Central memory CD8-positive, alpha-beta T cell (primary cell): ENCODE measurements at places on chromosomes 11 and 22.
A peak's percentile ranks its signal among the peaks of the same experiment; 100 is the strongest.

DNA sequence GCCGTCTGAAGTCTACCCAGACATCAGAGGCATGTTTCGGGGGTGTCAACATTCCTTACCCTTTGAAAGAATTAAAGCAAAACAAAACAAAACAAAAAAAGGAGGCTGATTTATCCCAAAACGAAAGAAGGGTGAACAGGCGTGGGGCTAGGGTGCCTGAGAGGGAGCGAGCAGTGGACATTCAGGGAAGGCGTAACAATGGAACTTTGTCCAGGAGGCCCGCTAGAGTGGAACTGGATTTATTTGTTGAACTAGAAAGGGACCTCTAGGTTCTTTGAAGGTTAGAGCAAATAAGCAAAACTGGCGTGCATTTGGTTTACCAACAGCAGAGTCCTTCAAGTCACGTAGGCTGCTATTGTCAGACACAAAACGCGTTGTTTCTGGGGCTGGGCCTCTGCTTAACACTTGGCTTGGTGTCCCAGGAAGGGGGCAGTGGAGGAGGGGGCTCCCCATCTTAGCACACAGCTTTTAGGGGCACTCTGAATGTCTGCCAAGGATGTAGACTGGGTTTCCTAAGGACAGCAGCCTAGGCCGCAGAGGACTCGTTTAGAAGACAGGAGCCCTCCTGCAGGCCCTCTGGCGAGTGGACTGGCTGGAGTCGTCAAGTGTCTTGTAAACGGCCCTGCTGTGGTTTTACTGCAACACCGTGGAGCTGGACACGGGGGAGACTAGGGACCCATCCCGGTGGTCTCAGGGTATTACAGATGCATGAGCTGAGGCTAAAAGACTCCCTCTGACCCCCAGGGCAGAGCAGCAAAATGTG, 203.7 kb upstream of the SORL1-AS1 start:
- peaks cover 2% of the 10 kb centered on the region for H3K36me3 ChIP-seq
- H3K4me3 ChIP-seq: peak overlapping the region; percentile 71
- peak overlapping the region; percentile 64 for H3K27ac ChIP-seq
- peaks cover 22% of the 10 kb centered on the region for H3K4me1 ChIP-seq
- H3K27me3 ChIP-seq: no peaks in the 10 kb centered on the region

DNA sequence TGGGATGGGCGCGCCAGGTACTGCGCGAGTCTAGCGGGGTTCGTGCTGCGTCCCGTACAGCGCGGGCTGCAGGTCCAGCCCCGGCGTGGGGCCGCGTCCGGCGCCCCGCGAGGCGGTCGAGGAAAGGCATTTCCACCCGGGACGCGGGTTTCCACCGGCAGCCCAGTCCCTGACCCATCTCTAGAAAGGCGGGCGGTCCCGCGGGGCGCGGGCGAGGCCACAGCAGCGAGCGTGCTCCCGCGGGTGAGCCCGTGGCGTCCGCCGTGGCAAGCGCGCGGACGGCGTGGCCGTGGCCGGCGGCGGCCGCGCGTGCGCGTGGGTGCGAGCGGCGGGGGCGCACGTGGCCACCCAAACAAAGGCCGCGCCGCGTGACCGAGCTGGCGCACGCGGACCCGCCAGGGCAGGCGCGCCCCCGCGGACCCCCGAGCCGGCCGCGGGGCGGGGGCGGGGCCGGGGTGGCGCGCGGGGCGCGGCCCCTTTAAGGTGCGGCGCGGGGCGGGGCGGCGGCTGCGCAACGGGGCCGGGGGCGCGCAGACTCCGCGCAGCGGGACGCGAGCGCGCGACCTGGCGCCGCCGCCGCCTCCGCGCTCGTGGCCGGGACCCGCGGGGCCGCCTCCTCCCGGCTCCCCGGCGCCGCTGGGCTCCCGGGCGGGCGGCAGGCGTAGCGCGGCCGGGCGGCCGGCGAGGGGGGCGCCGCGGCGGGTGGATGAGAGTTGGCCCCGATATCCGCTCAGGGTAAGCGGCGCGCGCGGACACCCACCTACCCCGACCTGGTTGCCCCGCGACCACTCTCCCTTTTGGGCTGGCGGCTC, 39.3 kb upstream of the CELSR1 start:
- peaks cover 52% of the 10 kb centered on the region for H3K4me1 ChIP-seq
- H3K4me3 ChIP-seq: peak overlapping the region; percentile 80
- peak; percentile 43 for DNase-seq
- peaks cover 9% of the 10 kb centered on the region for H3K36me3 ChIP-seq
- peak overlapping the region; percentile 71 for H3K27ac ChIP-seq
- H3K27me3 ChIP-seq: no peaks in the 10 kb centered on the region

GRCh38 chr11:132347156-132348090, 977.0 kb downstream of the NTM start:
- DNase-seq: no peak
- H3K27me3 ChIP-seq: no peaks in the 10 kb centered on the region
- H3K36me3 ChIP-seq: peaks cover 3% of the 10 kb centered on the region

DNA sequence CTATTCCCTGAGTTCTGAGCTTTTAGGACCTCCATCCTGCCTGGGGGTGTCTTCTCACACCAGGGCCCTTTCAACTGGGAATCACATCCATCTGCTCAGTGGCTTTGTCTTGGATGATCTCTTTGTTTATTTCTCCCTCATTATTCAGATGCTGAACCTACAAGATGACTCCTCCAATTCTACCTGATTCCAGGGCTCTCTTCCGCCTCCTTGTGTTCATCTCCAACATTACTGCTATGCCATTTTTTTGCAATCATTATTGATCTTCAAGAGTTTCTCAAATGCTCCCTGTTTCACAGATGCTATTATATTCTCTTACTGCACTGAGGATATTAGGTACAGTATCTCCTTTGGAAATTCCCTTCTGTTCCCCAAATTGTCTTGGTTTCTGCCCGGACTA, 307.7 kb downstream of the SHANK2 start:
- peaks cover 10% of the 10 kb centered on the region for H3K27me3 ChIP-seq
- no peaks in the 10 kb centered on the region for H3K36me3 ChIP-seq
- H3K27ac ChIP-seq: no peak overlapping the region
- DNase-seq: no peak
- no peaks in the 10 kb centered on the region for H3K4me1 ChIP-seq

- H3K27me3 ChIP-seq: no peaks in the 10 kb centered on the region
- H3K36me3 ChIP-seq: peaks cover 7% of the 10 kb centered on the region
- no peak overlapping the region for H3K27ac ChIP-seq
- peaks cover 17% of the 10 kb centered on the region for H3K4me1 ChIP-seq
- H3K4me3 ChIP-seq: no peak overlapping the region
Measured at GRCh38 chr22:25166266-25167040, 33.2 kb upstream of the CRYBB3 start.

GRCh38 chr22:24435861-24436371, 8.5 kb downstream of the ADORA2A start:
- DNase-seq: no peak
- peak overlapping the region; percentile 93 for H3K27ac ChIP-seq
- no peaks in the 10 kb centered on the region for H3K27me3 ChIP-seq

DNA sequence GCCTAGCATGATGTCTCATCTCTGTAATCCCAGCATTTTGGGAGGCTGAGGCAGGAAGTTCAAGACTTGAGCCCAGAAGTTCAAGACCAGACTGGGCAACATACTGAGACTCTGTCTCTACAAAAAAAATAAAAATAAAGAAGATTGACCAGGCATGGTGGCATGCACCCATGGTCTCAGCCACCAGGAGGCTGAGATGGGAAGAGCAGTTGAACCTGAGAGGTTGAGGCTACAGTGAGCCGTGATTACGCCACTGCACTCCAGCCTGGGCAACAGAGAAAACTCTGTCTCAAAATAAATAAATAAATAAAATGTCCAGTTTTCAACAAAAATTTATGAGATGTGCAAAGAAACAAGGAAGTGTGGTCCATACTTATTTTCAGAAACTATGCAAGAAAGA, 28.3 kb downstream of the EFCAB6 start:
- no peak overlapping the region for H3K27ac ChIP-seq
- no peak overlapping the region for H3K4me3 ChIP-seq
- DNase-seq: no peak
- H3K27me3 ChIP-seq: peaks cover 31% of the 10 kb centered on the region

DNA sequence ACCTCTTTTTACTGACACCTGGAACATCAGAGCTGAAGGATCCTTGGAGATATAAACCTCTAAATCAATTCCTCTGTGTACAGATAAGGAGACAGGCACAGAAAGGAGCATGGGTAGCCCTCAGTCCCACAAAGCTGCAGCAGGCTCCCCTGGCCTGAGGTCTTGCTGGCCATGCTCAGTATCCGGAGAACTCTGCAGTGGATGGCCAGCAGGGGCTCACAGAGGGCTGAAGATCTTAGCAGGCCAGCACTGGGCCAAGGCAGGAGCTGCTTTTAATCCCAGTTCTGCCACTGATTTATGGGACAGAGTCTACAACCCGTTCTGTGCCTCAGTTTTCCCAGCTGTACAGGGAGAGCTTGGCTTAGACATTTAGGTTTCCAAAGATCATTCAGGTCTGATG, 52.6 kb upstream of the LRRC32 start:
- H3K27me3 ChIP-seq: peaks cover 39% of the 10 kb centered on the region
- H3K4me3 ChIP-seq: no peak overlapping the region
- no peak overlapping the region for H3K27ac ChIP-seq
- H3K36me3 ChIP-seq: no peaks in the 10 kb centered on the region

GRCh38 chr11:60592601-60593000, 77.4 kb downstream of the MS4A13 start:
- peaks cover 7% of the 10 kb centered on the region for H3K27me3 ChIP-seq
- no peak overlapping the region for H3K4me3 ChIP-seq
- DNase-seq: no peak

DNA sequence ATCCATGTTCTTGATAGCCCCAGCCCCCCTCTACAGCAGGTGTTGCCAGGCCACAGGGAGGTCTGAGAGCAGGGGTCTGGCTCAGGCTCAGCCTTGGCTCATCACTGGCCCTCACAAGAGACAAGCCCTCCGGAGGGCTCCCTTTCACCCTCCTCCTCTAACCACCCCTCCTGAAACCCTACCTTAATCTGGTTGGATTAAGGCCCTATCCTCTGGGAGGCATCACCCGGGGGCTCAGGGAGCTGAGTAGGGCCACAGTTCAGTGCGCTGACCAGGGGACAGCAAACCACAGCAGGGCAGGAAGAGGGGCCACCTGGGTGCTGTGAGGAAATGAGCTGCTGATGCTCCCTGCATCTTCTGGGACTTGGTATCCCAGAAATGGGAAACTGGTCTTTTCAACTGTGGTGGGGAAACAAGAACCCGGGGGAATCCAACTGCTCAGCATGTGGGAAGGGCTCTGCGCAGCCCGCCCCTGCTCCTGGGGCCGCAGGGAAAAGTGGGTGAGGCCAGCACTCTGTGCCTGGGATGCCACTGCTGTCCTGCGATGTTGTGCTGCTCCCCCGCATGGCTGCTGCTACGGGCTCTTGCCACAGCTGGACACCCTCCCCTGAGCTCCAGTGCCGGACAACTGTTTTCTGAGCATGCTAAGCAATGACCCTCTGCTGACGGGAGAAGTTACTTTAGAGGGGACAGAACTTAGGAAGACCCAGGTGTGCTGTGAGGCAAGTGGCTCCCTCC, 17.5 kb downstream of the ADORA2A start:
- no peak overlapping the region for H3K4me3 ChIP-seq
- no peak for DNase-seq
- H3K27me3 ChIP-seq: no peaks in the 10 kb centered on the region
- no peak overlapping the region for H3K27ac ChIP-seq
- H3K4me1 ChIP-seq: peaks cover 19% of the 10 kb centered on the region

DNA sequence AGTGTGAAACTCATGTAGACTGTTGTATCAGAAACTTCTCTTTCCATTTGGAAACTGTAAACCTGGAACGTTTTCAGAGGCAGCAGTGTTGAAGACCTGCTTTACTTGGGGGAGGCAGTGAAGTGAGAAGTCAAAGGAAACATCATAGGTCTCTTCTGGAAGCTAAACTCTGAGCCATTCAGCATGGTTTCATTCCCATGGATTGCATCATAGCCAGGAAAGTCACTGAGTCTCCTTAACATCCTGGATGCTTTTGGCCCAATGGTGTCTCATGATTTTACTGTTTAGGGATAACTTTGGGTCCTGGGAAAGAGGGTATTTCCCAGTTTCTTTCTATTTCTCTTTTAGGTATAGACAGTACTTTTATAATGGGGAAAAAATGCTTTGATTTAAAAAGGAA, 153.2 kb upstream of the E2F8 start:
- no peak overlapping the region for H3K4me3 ChIP-seq
- no peaks in the 10 kb centered on the region for H3K36me3 ChIP-seq
- no peak for DNase-seq
- H3K27me3 ChIP-seq: no peaks in the 10 kb centered on the region

- DNase-seq: no peak
- no peak overlapping the region for H3K4me3 ChIP-seq
- H3K36me3 ChIP-seq: peaks cover 22% of the 10 kb centered on the region
- no peak overlapping the region for H3K27ac ChIP-seq
- peaks cover 11% of the 10 kb centered on the region for H3K4me1 ChIP-seq
Measured at GRCh38 chr11:74937696-74938475, 11.0 kb downstream of the XRRA1 start.

- H3K27me3 ChIP-seq: no peaks in the 10 kb centered on the region
- peak overlapping the region; percentile 79 for H3K4me3 ChIP-seq
- H3K27ac ChIP-seq: peak overlapping the region; percentile 88
- peaks cover 44% of the 10 kb centered on the region for H3K4me1 ChIP-seq
Measured at GRCh38 chr11:123069908-123070821, 8.2 kb upstream of the HSPA8 start.

DNA sequence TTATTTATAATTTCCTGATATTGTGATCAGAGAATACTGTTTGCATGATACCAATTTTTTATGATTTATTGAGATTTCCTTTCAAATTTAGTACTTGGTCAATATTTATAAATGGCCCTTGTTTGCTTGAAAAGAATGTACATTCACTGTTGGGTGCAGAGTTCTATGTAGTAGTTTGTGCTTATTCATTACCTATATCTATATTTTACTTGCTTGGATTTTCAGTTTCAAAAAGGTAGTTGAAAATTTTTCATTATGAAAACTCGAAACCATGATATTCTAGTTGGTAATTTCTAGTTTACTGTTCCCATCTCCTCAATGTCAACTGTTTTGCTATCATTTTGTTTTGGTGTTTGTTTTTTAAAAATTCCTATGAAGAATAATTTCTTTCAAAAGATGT, 155.7 kb downstream of the AASDHPPT start:
- no peaks in the 10 kb centered on the region for H3K4me1 ChIP-seq
- H3K4me3 ChIP-seq: no peak overlapping the region
- no peaks in the 10 kb centered on the region for H3K36me3 ChIP-seq
- H3K27ac ChIP-seq: no peak overlapping the region
- no peak for DNase-seq

GRCh38 chr22:35540595-35541253, at the start of gene RASD2:
TSS of gene RASD2 (plus strand) at chr22:35540831. CDS start at chr22:35546810, 5,979 bp downstream.
- H3K27ac ChIP-seq: no peak within 1 kb of the TSS
- H3K4me3 ChIP-seq: peak within 1 kb of the TSS; percentile 67
- H3K36me3 ChIP-seq: peaks cover 3% of the 10 kb centered on the region
- no peak for DNase-seq
- peaks cover 46% of the 10 kb centered on the region for H3K27me3 ChIP-seq

GRCh38 chr11:43834286-43834685, 46.3 kb upstream of the ALKBH3 start:
- no peaks in the 10 kb centered on the region for H3K27me3 ChIP-seq
- no peaks in the 10 kb centered on the region for H3K4me1 ChIP-seq
- H3K27ac ChIP-seq: no peak overlapping the region
- peaks cover 5% of the 10 kb centered on the region for H3K36me3 ChIP-seq
- DNase-seq: no peak
